HT-29 (cell line): ENCODE measurements at places on chromosomes 2 and 18.

DNA sequence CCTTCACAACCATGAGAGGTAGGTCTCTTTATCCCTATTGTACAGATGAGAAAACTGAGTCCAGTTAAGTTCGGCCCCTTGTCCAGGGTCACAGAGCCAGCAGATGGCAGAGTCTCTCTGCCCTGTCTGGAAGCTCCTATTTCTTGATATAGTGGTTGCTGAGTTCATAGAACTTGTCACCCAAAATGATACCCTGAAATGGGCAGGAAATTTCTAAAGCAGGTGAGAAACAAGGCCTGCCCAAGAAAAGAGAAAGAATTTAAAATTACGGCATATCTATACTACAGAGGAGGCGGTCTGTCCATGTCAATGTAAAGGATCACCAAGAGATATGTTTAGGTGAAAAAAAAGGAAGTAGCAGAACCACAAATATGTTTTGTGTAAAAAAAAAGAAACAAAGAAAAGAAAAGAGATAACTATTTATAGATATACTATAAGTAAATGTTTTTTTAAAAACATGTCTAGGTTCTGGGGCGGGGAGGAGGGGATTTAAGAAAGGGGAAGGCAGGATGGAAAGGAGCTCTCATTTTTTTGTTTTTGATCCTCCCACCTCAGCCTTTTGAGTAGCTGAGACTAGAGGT, 39.8 kb downstream of the MYO7B start:
- no peak for DNase-seq

DNA sequence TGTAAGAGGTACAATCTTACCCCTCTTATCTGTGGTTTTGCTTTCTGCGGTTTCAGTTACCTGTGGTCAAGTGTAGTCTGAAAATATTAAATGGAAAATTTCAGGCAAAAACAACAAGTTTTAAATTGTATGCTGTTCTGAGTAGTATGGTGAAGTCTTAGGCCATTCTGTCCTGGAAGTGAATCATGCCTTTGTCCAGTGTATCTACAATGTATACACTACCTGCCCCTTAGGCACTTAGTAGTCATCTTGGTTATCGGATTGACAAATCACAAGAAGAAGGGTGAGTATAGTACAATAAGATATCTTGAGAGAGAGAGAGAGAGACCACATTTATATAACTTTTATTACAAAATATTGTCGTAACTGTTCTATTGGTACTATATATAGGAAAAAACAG, 43.5 kb downstream of the RAB3GAP1 start:
- DNase-seq: no peak

DNA sequence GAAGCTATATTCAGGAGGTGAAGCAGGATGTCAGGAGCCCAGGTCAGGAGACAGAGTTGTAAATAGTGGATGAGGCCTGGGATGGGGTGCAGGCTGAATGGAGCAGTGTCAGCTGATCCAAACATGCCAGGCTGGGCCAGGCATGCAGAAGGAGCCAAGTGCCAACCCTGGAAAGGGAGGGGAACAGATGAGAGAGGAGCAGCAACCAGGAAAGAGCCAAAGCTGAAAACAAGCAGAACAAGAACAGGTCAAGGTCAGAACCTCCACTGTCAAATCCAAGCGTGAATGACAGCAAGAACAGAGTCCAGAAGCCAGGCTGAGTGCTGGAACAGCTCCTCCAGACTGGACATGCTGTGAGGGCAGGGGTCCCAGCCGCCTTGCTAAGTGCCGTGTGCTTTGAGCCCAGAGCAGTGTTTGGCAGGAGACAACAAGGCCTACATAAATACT, 49.2 kb upstream of the PPP1CB start:
- DNase-seq: no peak

- DNase-seq: no peak
These were observed 224.5 kb upstream of the HDAC4 start for GRCh38 chr2:239625156-239625845.

- peak; percentile 37 for DNase-seq
These were observed 660 bp upstream of the MBP start for GRCh38 chr18:77133051-77133834.

- no peak for DNase-seq
These were observed 32.4 kb upstream of the PPM1B start for GRCh38 chr2:44136252-44136651.
